ENCODE measurements at places on chromosomes 16 and 17.
A peak's percentile ranks its signal among the peaks of the same experiment; 100 is the strongest.

DNA sequence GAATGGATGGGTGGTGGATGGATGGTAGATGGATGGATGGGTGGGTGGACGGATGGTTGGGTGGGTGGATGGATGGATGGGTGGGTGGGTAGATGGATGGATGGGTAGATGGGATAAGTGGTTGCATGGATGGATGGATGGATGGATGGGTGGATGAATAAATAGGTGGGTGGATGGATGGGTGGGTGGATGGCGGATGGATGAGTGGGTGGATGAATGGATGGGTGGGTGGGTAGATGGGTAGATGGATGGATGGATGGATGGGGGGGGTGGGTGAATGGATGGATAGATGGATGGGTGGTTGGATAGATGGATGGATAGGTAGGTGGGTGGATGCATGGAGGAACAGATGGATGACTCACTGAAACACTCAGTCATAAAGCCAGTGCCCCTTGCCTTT is 51.0 kb upstream of the FASN start:
- DNase-seq = no peak

DNA sequence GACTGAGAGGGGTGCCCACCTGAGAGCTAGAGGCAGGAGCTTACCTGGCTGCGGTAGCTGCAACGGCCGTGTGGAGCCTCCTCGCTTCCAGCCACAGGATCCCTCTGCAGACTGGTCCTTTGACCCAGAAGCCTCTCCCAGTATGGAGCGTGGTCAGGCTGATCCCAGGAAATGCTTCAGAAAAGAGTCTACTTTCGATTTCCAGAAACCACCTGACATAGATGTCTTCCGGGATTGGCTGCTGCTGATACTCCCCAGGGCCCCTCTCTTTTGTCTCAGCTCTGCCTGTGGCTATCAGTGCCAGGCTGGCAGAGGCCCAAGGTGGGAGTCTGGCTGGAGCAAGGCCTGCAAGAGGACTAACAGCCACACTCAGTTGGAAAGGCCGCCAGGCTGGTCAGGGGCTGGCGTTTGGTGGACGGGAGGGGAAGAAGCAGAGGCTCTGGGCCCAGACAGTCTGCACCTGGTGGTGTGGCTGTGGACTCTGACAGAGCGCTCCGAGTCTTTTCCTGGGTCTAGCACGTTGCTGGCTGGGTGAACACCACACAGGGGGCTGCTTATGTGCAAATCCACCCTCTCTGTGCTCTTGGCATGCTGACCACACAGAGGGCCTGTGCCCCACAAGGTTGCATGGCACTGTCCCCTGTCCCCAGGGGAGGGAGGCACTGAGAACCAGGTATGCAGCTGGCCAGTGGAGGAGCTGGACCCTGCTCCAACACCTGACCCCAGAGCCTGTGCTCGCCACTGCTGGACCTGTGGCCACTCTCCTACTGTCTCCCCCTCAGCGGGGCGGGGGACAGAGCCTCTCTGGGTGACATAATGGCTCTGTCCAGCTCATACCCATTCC is at the start of gene LGALS3BP:
Gene LGALS3BP, minus strand, starts transcription at position 144 of the 844 bp plus-strand sequence. CDS start 2,732 bp downstream, outside the sequence.
- DNase-seq = peak; percentile 91

GRCh38 chr16:17403156-17403809 is 67.5 kb downstream of the XYLT1 start:
- no peak for DNase-seq

DNA sequence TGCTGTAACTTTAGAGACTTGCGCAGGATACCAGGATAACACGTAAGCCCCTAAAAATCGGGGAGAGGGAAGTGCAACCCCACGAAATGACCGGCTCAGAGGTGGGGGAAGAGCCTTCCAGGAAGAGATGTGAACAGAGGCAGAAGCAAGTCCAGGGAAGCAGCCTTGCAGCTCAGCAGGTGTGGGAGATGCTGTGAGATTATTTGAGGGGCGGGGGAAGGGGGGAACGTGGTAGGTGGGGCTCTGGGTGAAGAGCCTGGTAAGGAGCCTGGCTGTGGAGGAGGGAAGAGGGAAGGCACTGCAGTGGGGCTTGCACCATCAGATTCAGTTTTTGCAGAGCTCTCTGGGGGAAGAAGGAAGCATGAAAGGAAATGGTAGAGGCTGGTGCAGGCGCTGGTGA is 95.4 kb upstream of the CACNG5 start:
- DNase-seq = no peak

DNA sequence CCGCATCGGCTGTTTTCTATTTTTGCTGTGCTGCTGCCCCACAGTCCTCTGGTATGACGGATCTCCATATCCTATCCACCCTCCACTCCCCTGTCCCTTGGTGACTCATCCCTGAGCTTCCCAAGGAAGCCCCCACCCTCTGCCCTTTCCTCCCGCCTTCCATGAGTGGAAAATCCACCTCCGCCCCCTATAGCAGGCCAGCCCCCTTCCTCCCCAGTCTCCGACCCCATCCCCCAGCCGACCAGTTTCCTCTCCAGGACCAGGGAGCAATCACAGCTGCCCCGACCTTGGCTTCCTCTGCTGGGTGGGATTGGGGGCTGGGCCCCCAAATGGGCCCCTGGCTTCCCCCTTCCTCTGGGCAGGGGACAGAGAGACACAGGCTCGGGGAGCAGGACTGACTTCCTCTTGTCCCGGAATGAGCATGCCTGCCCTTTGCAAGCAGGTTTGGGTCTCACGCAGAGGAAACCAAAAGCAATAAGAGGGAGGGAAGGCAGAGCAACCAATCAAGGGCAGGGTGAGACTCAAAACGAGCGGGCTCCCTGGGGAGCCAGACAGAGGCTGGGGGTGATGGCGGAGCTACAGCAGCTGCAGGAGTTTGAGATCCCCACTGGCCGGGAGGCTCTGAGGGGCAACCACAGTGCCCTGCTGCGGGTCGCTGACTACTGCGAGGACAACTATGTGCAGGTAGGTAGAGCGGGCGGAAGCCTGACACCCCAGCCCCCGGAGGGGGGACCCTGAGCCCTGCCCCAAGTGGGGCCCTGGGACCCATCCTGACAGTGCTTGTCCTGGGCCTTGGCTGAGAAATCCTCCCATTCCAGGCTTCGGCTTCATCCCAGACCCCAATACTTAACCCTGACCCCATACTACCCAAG is at the start of the genes ABI3 and GNGT2:
Gene ABI3, plus strand, starts transcription at position 550 of the 872 bp plus-strand sequence. Its CDS starts 18 bp downstream, at position 568.
Gene GNGT2, minus strand, starts transcription at position 417 of the 872 bp plus-strand sequence. CDS start 3,152 bp downstream, outside the sequence.
- DNase-seq = no peak

GRCh38 chr16:7148606-7149005 is 184.0 kb upstream of the RBFOX1 start:
- no peak for DNase-seq
